Smooth muscle cell of the pulmonary artery (primary cell): ENCODE measurements at places on chromosomes 7 and 10. TPM values are rescaled to one million over a fixed set of nuclear protein-coding genes. Genes with fewer than 3 reads are reported as not detected.

SPOCK2 gene
- 0.26 and 0.69 TPM in 2 replicates for total RNA-seq

NKX2-3 gene
- not detected in 2 replicates for total RNA-seq

SAMD9L gene
- 14.1 and 25.1 TPM in 2 replicates for total RNA-seq

POP7 gene
- 27.8 and 29.9 TPM in 2 replicates for total RNA-seq

SPDYE6 gene
- not detected in 2 replicates for total RNA-seq

AGMO gene
- total RNA-seq = 0.10 and 5.5 TPM in 2 replicates
